A172 (cell line): ENCODE measurements at places on chromosomes 4 and X. TPM values are rescaled to one million over a fixed set of nuclear protein-coding genes. Genes with fewer than 3 reads are reported as not detected.

DNA sequence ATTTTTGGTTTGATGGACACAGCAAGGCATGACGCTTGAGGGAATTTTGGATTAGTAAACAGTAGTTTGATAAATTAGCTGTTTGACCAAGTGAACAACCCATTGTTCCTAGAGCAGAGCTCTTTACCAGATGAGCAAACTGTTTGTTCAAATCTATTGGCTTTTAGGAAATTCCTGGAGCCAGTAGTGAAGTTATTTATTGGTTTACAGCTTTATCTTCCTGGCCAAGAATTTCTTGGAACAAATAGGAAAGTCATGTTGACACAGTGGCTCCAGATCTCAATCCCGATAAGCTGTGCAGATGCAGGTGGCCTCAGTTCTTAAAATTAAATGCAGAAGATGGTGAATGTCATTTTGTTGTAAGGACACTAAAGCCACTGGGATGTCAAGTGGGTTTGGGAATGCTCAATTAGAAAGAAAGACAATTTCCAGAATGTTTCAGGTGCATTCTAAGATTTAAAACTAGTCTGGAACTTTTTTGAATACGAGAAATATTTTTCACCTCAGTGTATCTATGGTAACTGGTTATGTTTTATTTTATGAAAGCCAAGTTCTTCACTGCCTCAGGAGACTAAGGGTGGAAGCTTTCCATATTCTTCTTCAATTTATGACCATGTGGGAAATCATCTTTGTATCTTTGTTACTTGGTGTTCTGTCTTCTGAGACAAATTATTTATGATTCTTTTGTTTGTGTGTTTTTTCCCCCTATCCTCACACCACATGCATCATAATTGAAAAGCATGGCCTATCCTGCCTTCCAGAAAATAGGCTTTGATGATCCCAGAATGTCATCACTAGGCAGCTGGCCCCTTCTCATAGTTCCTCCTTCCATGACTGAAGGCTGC lies 554.5 kb downstream of the STIM2 start:
- DNase-seq, result no peak

- no peak for DNase-seq
These were observed 22.7 kb downstream of the DYNLT3 start for GRCh38 chrX:37824491-37825214.

CXCL11 gene
- not detected in 2 replicates for total RNA-seq

AVPR2 gene
- 2.0 and 2.6 TPM in 2 replicates for total RNA-seq

CLDN22 gene
- not detected in 2 replicates for total RNA-seq

WDR17 gene
- total RNA-seq, result 2.5 and 3.3 TPM in 2 replicates

- no peak for DNase-seq
These were observed 36.0 kb upstream of the MGST2 start for GRCh38 chr4:139629436-139630125.

AR gene
- total RNA-seq, result 3.6 and 3.7 TPM in 2 replicates
